ENCODE measurements at places on chromosomes 1 and 21.

DNA sequence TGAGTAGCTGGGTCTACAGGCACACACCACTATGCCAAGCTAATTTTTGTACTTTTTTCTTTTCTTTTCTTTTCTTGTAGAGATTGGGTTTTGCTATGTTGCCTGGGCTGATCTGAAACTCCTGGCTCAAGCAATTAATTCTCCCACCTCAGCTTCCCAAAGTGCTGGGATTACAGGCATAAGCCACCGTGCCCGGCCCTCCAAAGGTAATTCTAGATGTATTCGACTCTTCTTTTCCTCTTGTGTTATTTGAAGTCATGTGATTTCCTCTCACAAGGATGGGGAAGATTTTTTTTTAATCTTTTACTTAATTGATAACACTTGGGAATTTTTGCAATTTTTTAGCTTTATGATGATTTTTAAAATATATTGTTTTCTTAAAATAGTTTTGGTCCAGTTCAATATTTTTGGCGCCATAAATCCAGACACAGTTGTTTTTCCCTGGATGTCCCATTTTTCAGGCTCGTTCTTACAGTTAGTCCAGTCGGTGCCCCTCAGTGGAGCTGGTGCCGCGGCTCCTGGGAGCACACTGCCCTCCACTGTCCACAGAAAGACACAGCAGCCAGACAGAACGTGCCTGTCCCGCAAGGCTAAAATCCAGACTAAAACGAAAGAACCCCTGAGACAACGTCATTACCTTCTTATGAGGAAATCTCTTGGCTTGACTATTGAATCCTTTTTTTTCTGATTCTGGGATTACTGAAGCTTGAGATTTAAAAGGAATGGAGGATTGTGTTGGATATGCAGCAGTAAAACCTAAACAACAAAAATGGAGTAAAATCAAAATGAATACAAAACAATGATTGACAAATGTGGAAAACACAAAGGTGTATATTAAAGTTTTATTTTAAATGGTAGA, 22.4 kb downstream of the STPG1 start:
- peak; percentile 93 for DNase-seq

GRCh38 chr1:214074477-214074876, 86.7 kb downstream of the PROX1 start:
- no peak for DNase-seq

GRCh38 chr1:41023279-41023990, 1.9 kb upstream of the SLFNL1 start:
- DNase-seq: no peak

DNA sequence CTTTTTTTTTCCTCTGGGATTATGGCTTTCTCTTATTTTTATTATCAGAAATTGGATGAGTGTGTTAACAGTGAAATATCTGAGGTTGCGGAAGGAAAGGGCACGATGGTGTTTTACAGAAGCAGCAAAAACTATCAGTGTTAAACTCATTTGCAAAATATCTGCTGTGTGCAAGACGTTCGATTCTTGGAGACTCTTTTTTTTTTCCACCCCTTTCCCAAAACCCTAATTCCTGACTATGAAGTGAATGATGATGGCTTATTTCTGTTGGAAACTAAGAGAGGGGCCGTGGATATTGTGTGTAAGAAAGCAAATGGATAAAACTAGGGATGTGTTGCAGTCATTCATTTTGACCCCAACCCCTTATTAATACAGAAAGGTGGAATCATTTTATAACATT, 677 bp downstream of the NCAM2 start:
- no peak for DNase-seq

GRCh38 chr1:54774820-54775498, 10.6 kb upstream of the PARS2 start:
- DNase-seq: no peak

- no peak for DNase-seq
Measured at GRCh38 chr21:26457817-26458216, 115.3 kb downstream of the CYYR1 start.

DNA sequence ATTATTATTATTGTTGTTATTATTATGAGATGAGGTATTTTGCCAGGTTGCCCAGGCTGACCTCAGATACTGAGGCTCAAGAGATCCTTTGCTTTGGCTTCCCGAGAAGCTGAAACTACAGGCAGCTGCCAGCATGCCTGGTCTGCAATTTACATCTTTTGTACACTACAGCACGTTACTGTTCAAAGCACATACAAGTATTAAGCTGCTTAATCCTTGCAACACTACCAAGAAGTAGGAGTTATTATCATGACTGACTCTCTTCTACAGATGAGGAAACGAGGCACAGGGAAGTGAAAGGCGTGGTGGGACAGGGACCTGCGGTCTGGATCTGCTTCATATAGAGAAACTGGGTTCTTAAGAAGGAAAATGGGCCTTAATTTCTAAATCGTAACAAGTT, 11.6 kb downstream of the ERG start:
- no peak for DNase-seq

All from posterior vena cava (tissue), 2 donors.